Epithelial cell of proximal tubule (primary cell): ENCODE measurements at places on chromosomes 2 and 18. TPM values are rescaled to one million over a fixed set of nuclear protein-coding genes. Genes with fewer than 3 reads are reported as not detected.
A peak's percentile ranks its signal among the peaks of the same experiment; 100 is the strongest.

Gene FLACC1
- total RNA-seq: 0.22 TPM in 1 of 2 replicates, not detected in the other

Gene MYOM1
- total RNA-seq: 0.12 and 0.14 TPM in 2 replicates

DNA sequence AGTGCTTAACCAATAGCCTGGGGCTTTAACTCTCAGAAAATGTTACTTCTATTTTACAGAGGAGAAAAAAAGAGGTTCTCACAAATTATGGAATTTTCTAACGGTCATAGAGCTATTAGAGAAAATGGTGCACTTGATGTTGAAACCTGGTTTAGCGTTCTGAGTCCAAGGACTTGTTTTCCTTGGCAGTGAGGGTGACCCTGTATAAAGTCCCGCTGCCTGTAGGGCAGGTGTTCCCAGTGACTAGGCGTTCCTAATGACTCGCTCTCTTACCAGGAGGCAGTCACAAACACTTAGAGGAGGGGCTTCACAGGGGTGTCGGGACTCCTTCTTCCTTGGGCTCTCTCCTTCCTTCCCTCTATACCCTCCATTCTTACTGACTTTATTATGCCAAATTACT is 175.8 kb downstream of the ACTR3 start:
- DNase-seq: no peak

DNA sequence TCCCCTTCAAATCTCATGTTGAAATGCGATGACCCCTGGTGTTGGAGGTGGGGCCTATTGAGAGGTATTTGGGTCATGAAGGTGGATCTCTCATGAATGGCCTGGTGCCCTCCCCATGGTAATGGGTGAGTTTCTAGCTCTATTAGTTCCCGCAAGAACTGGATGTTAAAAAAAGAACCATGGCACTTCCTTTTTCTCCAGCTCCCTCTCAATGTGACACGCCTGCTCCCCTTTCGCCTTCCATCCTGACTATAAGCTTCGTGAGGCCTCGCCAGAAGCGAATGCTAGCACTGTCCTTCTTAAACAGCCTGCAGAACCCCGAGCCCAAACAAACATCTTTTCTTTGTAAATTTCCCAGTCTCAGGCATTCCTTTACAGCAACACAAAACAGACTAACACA is 303.2 kb upstream of the REV1 start:
- DNase-seq: no peak

GRCh38 chr2:44291281-44292248 is 16.3 kb downstream of the SLC3A1 start:
- DNase-seq: peak; percentile 99

GRCh38 chr2:181766129-181766528 is 85.8 kb upstream of the NEUROD1 start:
- DNase-seq: no peak

GRCh38 chr2:180478883-180479282 is 471.8 kb upstream of the CWC22 start:
- no peak for DNase-seq

Gene IL36B
- total RNA-seq: not detected in 2 replicates

Gene CCBE1
- 1.8 and 3.3 TPM in 2 replicates for total RNA-seq

DNA sequence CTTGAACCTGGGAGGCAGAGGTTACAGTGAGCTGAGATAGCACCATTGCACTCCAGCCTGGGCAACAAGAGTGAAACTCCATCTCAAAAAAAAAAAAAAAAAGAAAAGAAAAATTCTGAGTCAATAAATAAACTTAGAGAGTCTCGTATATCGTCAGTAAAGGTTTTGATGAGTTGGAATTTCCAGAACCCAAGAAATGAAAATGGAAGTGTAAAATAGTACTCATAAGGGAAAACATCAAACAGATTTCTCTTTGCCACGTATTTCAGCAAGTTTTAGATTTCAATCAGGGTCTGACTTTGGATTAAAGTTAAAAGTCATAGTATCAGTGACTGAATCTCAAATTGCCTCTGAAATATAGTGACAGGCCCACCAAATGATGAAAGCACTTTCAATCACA is 71.4 kb upstream of the SPOPL start:
- no peak for DNase-seq
